Muscle of arm (tissue), 14 donors: ENCODE measurements at places on chromosomes 3 and 15. TPM values are rescaled to one million over a fixed set of nuclear protein-coding genes. Genes with fewer than 3 reads are reported as not detected.

Gene GOLGA6L10
- 1.4 TPM for polyA plus RNA-seq

Gene RPL15
- polyA plus RNA-seq: 2,171 TPM

Gene STAB1
- polyA plus RNA-seq: 47.8 TPM

Gene LMOD3
- polyA plus RNA-seq: 200 TPM

Gene TRH
- polyA plus RNA-seq: 0.48 TPM

Gene CLPX
- 41.1 TPM for polyA plus RNA-seq

Gene SCG5
- 10.2 TPM for polyA plus RNA-seq

Gene PLXNB1
- 14.8 TPM for polyA plus RNA-seq

Gene IGSF10
- 3.9 TPM for polyA plus RNA-seq

Gene ERICH6
- polyA plus RNA-seq: not detected

Gene SUCLG2
- polyA plus RNA-seq: 45.8 TPM

Gene XYLB
- polyA plus RNA-seq: 3.8 TPM

Gene SLC24A1
- polyA plus RNA-seq: 10.4 TPM

Gene MCF2L2
- polyA plus RNA-seq: 0.41 TPM

Gene KNL1
- 10.3 TPM for polyA plus RNA-seq

Gene ZIC1
- polyA plus RNA-seq: 19.2 TPM

Gene KBTBD13
- 1.3 TPM for polyA plus RNA-seq

Gene CLDN16
- not detected for polyA plus RNA-seq

Gene SLC2A2
- 0.48 TPM for polyA plus RNA-seq

Gene GOLGA6A
- polyA plus RNA-seq: 0.22 TPM

Gene C3orf49
- 0.16 TPM for polyA plus RNA-seq

Gene ATP2B2
- polyA plus RNA-seq: 3.6 TPM

Gene TRPM1
- polyA plus RNA-seq: not detected

Gene MYD88
- polyA plus RNA-seq: 15.4 TPM

Gene CHRNA7
- polyA plus RNA-seq: 1.9 TPM

Gene MUC20
- polyA plus RNA-seq: 2.3 TPM

Gene IL12A
- polyA plus RNA-seq: not detected

Gene WDR93
- polyA plus RNA-seq: not detected

Gene CKMT1B
- polyA plus RNA-seq: 0.12 TPM

Gene RETNLB
- not detected for polyA plus RNA-seq

Gene ASB14
- polyA plus RNA-seq: 1.00 TPM

Gene B3GALNT1
- 26.0 TPM for polyA plus RNA-seq

Gene SLC24A5
- not detected for polyA plus RNA-seq

Gene CHST13
- polyA plus RNA-seq: 0.24 TPM

Gene SERPINI2
- polyA plus RNA-seq: 0.13 TPM

Gene GOLGA8G
- 0.07 TPM for polyA plus RNA-seq

Gene THSD4
- polyA plus RNA-seq: not detected

Gene RAD18
- polyA plus RNA-seq: 8.0 TPM

Gene CHRD
- 18.3 TPM for polyA plus RNA-seq

Gene PLA2G4B
- polyA plus RNA-seq: 3.5 TPM

Gene SNTN
- not detected for polyA plus RNA-seq

Gene PYGO1
- polyA plus RNA-seq: not detected

Gene KLHL24
- 26.3 TPM for polyA plus RNA-seq

Gene HRG
- polyA plus RNA-seq: not detected
